Foreskin keratinocyte (primary cell): ENCODE measurements at places on chromosomes 4 and X. TPM values are rescaled to one million over a fixed set of nuclear protein-coding genes. Genes with fewer than 3 reads are reported as not detected.

DNA sequence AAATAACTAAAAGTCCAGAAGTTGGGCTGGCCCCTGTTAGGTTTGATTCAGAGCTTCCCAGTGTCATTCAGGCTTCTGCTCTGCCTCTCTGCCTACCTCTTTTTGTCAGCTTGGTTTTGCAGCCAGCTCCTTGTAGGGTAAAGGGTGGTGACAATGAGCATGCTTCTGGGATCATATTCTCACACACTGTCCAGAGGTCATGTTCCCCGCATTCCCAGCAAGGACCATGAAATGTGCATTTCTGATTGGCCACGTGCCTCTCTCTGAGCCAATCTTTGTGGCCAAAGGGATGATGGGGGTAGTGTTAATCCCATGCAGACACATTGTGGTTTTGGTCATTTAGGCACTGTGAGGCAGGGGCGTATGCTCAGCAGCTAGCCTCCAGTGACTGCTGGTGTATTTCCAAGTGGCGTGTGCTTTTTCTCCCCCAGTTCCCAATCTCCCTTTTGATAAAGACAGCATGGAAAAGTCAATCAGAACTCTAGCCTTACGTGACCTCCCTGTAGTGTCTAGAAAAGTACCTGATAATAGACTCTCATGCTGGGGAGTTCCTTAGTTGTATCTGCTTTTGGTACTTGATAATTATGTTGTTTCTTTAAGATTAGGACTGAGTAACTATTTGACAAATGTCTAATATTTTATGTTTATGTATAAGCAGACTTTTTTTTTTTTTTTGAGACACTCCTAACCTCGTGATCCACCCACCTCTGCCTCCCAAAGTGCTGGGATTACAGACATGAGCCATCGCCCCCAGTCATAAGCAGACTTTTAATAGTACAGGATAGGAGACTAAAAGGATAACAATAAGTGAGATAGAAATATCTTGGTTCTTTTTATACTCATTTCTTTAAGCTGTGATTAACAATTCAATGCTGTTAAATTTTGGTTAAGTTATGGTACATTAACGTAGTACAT is 57.8 kb downstream of the KIAA0232 start:
- no peak for DNase-seq

- no peak for DNase-seq
Observed at GRCh38 chr4:53538756-53539155, 52.5 kb downstream of the LNX1 start.

DNA sequence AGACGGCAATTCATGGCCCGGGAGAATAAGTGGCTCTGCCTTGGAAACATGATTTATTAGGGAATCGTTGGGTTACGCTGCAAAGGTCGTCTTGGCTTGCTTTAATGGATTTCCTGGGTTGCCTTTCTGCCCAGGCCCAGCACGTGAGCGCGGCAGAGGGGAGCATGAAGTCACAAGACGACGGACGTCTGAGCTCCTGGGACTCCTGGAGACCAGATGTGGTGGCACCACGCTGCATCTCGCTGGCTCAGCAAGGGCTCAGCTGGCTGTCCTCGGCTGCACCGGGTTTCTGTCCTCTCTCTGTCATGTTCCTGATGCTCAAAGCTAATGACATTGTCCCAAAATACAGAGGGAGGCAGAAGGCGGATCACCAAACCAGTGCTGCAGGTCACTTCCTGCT is 61.2 kb downstream of the C4orf50 start:
- no peak for DNase-seq

- DNase-seq: no peak
Observed at GRCh38 chr4:146343199-146343598, 128.9 kb downstream of the REELD1 start.

DNA sequence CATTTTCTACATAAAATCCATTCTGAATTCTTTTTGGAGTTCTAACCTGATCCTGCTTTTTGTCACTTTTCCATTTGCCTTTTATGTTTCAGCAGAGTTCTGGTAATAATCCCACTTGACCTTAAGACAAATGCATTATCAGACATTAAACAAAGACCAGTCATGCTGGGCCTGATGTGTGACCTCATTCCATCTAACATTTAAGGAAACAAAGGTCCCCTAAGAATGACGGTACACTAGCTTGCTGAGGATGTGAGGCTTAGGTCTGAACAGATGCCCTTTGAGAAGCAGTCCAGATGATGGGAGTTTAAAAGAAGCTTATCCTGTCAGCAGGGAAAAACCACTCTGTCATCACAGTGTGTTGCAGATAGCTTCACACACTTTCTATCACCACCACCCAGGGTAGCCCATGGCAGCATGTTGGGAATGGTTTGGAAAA is 38.1 kb upstream of the PDE5A start:
- DNase-seq: no peak

DNA sequence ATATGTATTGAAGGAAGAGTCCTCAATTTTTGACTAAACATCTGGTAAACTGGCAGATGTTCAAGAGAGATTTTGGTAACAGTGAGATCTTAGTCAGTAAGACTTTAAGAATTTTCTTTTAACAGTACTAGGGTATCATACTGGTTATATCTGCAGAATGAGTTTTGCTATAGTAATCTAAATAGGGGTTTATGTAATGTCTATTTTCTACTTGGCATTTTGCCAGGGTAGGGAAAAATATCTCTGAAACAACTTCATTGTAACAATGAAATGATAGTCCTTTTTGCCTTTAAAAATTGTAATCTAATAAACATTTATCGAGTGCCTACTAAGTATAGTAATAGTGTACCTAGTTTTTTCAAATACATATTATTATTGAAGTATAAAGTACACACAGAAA is 32.1 kb downstream of the XK start:
- DNase-seq: no peak

GRCh38 chr4:94068753-94069719 is 138.6 kb upstream of the SMARCAD1 start:
- no peak for DNase-seq

The PABPC1L2B gene
- total RNA-seq: not detected in 2 replicates

The GATA1 gene
- total RNA-seq: not detected in 2 replicates

The HSFX4 gene
- total RNA-seq: not detected in 2 replicates
